ENCODE measurements at places on chromosomes 3 and 15. TPM values are rescaled to one million over a fixed set of nuclear protein-coding genes. Genes with fewer than 3 reads are reported as not detected.

DNA sequence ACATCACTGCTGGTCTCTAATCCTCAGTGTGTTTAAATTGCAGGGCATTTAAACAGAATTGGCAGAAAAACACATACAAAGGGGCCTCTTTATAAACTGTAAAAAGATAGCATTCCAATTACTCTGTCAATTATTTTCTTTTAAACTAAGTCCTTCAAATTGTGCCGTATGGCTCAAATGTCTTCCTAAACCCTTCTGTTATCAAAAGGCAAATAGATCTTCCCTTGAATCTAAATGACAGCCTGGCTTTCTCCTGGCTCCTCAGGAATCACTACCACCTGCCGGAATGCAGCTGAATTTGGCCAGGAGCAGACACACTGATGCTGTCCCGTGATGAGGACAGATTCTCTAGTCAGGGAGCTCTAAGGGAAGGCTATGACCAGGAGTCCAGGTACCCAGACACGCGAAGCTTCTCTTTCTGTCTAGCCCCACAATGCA is 85.6 kb downstream of the IGF2BP2 start:
- DNase-seq: no peak

DNA sequence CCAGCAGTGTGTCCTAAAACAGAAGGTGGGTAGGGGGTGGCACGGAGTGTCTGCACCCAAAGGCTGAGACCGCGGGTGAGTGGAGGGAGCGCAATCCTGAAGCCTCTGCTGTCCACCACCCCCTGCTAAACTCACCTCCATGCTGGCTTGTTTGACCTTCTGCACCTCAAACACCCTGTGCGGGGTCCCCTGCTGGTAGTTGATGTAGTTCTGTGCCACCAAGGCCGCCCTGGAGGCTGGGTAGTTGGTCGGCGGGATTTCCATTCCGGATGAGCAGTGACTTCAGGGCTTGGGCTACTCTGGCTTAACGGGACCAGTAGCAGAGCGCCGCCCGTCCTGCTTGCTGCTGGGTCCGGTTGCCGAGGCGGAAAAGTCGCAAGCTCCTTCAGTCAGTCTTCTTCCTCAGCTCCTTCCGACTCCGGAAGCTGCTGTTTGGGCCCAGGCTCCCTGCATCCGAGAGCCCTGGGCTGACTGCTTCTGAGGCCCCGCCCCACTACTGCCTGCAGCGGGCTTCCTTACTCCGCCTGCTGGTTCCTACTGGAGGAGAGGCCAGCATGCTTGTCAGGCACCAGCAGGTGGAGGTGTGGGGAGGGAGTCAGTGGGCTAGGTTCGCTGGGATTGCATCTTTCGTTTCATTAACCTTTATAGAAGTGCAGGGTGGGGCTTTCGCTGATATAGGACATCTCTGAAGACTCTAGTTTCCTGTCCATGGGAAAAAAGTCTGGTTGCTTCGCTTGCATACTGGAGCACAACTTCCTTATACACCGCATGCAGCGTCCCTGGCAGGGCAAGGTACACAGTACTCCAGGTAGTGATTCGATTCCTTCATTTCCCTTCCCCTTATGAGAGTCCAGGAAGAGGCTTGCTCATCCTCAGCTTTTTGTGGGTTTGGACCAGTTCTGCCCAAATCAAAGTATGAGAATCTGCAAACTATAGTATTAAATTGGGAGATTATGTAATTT is at the start of gene LXN:
TSS of gene LXN (minus strand) at position 434 of the 962 bp plus-strand sequence. CDS start at position 264, 170 bp downstream.
- DNase-seq: peak; percentile 94

DNA sequence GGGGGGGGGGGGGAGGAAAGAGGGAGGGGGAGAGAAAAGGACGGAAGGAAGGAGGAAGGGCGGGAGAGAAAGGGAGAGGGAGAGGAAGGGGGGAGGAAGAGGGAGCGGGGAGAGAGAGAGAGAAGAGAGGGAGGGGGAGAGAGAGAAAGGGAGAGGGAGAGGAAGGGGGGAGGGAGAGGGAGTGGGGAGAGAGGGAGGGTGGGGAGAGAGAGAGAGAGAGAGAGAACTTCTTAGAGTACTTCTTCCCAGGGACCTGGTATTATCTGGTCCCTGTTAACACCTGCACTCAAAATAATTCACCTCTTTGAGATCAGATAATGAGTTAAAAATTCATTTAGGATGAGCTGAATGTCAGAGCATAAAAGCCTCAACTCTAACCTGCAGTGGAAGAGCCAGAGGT is 1.1 kb downstream of the SEC13 start:
- no peak for DNase-seq

- no peak for DNase-seq
Measured at GRCh38 chr3:168533600-168533999, 437.9 kb upstream of the GOLIM4 start.

- no peak for DNase-seq
Measured at GRCh38 chr3:118949113-118949760, 85.4 kb downstream of the IGSF11 start.

GRCh38 chr3:79973482-79973881 is 205.7 kb upstream of the ROBO1 start:
- no peak for DNase-seq

DNA sequence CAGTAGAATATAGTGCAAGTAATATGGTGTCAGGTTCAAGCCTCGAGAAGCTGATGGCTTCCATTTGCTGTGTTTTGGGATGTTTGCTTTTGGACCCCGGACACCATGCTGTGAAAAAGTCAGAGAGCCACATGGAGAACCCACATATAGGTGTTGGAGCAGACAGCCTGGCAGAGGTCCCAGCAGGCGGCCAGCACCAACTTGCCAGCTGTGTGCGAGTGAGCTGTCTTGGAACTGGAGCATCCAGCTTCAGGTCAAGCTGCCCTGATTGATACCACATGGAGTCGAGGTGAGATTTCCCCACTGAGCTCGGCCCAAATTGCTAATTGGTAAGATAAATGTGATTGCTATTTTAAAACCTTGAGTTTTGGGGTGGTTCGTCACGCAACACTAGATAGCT is 185.7 kb upstream of the TBL1XR1 start:
- no peak for DNase-seq

DNA sequence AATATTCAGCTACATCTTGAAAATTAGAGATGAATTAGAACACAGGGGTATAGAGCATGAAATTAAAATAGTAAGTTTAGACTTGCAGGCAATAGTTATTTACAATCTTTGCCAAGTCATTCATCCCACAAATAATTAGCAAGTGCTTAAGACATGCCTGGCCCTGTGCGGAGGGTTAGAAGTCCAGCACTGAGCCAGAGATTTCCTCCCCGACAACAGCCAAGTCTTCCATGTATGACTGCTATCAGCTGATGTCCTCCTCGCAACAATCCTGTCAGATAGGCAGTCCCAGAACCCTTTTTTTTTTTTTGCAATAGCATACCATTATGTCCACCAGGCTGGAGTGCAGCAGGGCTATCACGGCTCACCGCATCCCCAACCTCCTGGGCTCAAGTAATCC is 14.6 kb downstream of the SIN3A start:
- peak; percentile 7 for DNase-seq

DNA sequence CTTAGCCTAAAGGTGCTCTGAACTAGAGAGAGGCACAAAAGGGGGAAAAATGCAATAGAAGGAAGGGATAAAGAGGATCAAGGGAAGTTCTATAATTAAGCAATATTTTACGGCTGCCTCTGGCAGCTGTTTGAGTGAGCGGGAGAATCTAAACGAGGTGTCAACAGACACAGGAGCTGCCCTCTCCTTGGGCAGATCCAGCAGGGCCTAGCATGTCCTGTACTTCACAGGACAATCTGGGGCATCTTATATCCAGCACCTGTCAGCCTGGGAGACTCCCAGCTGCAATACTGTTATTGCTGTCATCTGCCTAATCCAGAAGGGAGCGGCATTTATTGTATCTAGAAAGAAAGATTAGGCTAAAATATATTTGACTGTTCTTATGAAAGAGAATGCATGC is 68.9 kb downstream of the WWTR1 start:
- DNase-seq: no peak

DNA sequence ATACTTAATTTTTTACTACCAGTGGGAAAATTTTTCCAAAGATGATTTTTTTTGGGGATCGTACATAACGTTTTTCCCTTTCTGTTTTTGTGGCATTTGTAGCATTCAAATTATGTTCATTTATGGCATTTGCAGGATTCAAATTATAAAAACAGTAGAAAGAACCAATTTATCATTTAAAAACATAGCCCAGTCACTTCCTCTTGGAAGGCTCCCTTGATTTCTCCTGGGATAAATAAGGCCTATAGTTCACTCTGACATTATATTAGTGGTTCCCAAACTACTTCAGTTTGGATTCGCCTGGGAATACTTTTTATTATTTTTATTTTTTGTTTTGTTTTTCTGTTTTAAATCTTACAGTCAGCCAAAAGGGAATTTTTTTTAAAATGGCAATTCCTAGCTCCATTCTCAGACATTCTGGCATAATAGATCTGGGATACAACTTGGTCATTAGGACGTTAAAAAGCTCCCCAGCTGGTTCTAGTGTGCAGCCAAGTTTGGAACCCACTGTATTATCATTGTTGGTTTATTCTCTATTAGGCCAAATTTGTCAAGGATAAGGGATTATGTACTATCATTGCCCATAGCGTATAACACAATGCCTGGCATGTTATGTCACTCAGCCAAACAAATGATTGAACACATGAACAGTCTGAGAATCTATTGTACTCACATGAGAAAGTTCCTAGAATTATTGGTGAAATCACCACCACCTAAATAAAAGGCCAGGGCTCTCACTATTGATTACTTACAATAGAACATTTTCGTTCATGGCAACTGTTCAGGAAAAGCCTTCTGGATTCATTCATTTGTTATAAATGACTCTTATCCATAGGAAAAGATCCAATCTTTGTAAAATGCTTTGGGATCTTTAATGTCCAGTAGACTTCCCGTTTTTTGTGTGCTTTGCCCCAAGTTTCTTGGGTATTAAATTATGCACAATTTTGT is 28.9 kb downstream of the RARB start:
- no peak for DNase-seq

GRCh38 chr15:69138963-69139362 is 21.5 kb upstream of the GLCE start:
- no peak for DNase-seq

GRCh38 chr15:89105147-89105546 is 16.9 kb downstream of the ABHD2 start:
- DNase-seq: no peak

DNA sequence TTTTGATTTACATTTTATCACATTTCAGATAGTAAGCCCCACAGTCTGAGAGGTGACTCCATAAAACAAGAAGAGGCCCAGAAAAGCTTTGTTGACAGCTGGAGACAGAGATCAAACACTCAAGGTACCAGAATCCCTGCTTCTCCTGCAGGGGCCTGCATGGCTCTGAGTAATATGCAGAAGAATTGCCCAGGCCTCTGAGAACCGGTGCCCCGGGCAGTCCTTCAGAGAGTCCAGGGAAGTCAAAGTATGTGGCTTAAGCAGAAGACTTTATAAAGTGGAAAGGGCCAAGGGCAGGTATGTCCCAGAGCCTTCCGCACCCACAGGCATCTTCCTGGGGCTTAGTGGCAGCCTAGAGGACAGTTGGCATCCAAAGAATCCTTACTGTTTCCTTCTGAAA is 12.8 kb downstream of the ATRIP start:
- DNase-seq: peak; percentile 38

GRCh38 chr3:191493336-191493735 is 32.4 kb downstream of the PYDC2 start:
- no peak for DNase-seq

GRCh38 chr3:178419071-178419470 is 117.2 kb upstream of the KCNMB2 start:
- no peak for DNase-seq

- no peak for DNase-seq
Measured at GRCh38 chr15:88077296-88078020, 179.1 kb downstream of the NTRK3 start.

DNA sequence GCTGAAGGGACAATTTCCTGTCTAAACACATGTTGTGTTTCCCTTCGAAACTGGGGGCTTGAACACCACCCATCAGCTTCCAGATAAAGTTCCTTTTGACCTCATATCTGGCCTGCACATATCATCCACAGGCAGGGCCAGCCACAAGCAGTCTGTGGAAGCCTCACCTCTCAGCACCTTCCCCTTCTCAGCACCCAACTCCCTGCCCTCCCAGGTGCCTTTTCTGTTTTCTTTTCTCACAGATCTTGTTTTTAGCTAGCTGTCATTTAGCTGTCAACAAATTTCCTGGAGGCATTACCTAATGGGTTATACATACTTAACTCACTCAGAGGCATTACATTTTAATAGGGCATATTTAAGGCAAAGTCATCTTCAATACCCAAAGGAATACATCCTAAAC is 93.9 kb downstream of the SEMA6D start:
- no peak for DNase-seq

- no peak for DNase-seq
Measured at GRCh38 chr3:46381625-46382024, 10.9 kb downstream of the CCR5 start.

- no peak for DNase-seq
Measured at GRCh38 chr3:13666227-13666619, 117.3 kb downstream of the FBLN2 start.

DNA sequence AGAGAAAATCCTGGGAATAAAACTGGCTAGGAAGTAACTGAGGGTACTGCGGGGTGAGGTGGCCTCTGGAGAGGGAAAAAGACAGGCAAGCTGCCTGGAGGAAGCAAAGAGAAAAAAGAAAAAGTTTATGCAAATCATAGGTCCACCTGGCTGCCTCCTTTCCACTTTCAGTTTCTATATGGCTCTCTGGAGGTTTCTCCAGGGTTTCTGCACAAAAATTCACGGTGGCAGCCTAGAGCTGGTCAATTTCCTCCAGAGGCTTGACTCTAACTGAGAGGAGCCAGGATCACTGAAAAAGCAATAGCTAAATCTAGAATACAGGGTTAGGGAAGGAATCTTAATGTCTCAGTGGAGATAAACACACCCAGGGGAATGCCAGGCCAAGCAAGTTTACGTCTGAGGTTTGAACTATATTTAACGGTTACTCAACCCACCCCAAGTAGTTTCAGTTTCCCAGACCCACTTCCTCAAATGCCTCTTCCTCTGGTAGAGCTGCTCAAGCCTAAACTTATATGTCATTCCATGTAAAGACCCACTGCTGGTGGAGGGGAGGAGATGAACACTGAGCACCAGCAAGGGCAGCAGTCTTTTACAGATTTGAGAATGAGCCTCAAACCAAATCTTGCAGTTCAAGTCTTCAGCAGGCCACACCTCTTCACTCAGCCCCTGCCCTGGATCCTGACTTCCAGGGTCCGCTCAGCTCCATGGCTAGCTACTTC is 5.7 kb downstream of the LYSMD2 start:
- DNase-seq: no peak

GRCh38 chr3:105334138-105334882 is 32.4 kb upstream of the ALCAM start:
- no peak for DNase-seq

- DNase-seq: peak; percentile 96
Measured at GRCh38 chr15:68559345-68560310, 19.2 kb upstream of the CORO2B start.

The UROC1 gene
- total RNA-seq: not detected

The GOLGA8O gene
- total RNA-seq: 1.5 TPM

The CEP97 gene
- 9.5 TPM for total RNA-seq

The MRAS gene
- total RNA-seq: 33.4 TPM

The RGMA gene
- 1.7 TPM for total RNA-seq

The LRRN1 gene
- total RNA-seq: 7.9 TPM

The SI gene
- not detected for total RNA-seq

The FSTL1 gene
- 84.4 TPM for total RNA-seq

The CHRD gene
- total RNA-seq: 16.1 TPM

The PLIN1 gene
- 0.70 TPM for total RNA-seq

The SLC35G2 gene
- 4.8 TPM for total RNA-seq

The C2CD4A gene
- not detected for total RNA-seq

The CFAP100 gene
- not detected for total RNA-seq

The PRR23C gene
- total RNA-seq: not detected

All from spleen (tissue), 13 donors.